Dermis microvascular lymphatic vessel endothelial cell (primary cell): ENCODE measurements at places on chromosomes 3 and 15. TPM values are rescaled to one million over a fixed set of nuclear protein-coding genes. Genes with fewer than 3 reads are reported as not detected.

Gene C3orf62
- total RNA-seq: 1.3 and 3.7 TPM in 2 replicates

Gene DPPA2
- not detected in 2 replicates for total RNA-seq

Gene USP19
- 30.4 and 41.0 TPM in 2 replicates for total RNA-seq

Gene GOLGA6L2
- total RNA-seq: not detected in 2 replicates

Gene FEZF2
- not detected in 2 replicates for total RNA-seq

Gene GOLGA8J
- not detected in 2 replicates for total RNA-seq

Gene COL6A5
- not detected in 2 replicates for total RNA-seq

Gene IQCH
- total RNA-seq: 1.0 and 1.1 TPM in 2 replicates

Gene NOX5
- total RNA-seq: under 0.01 TPM in 1 of 2 replicates, not detected in the other
